ENCODE measurements at places on chromosomes 2 and 18. TPM values are rescaled to one million over a fixed set of nuclear protein-coding genes. Genes with fewer than 3 reads are reported as not detected.

The CDH7 gene
- polyA plus RNA-seq, result not detected

The MGAT5 gene
- 20.6 TPM for polyA plus RNA-seq

The CTAGE1 gene
- 0.03 TPM for polyA plus RNA-seq

The COL4A4 gene
- polyA plus RNA-seq, result not detected

The DNAH6 gene
- polyA plus RNA-seq, result 0.03 TPM

The CXCR1 gene
- polyA plus RNA-seq, result not detected

The LAMA1 gene
- polyA plus RNA-seq, result 0.11 TPM

The DES gene
- polyA plus RNA-seq, result 0.21 TPM

DNA sequence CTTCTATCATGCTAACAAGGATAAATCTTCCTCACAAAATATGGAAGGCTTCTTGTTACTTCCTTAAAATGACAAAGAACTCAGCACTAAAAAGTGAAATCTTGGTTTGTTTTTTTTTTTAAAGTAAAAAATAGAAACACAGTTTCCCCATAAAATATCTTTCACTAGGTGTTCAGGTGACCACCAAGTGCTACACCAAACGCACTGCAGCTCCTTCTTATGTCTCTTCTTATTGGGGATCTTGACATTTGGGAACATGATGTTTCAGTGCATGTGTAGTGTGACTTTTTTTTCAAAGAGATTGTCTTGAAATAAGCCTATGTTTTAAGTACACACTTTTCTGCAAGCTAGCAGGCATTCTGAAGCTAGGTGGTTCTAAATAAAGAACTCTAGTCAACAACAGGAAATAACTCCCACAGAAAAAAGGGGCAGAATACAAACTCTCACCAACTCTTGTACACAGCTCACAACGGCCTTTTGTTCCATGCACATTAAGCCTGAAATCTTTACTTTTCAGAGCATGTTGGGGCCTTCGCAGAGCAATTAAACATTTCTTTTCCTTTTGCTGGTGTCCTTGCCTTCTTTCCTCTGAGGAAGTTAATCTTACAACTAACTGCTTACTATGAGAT is 13.2 kb upstream of the SERTAD2 start:
- no peak for DNase-seq

- no peak for DNase-seq
These were observed 54.7 kb downstream of the CD28 start for GRCh38 chr2:203761121-203761520.

DNA sequence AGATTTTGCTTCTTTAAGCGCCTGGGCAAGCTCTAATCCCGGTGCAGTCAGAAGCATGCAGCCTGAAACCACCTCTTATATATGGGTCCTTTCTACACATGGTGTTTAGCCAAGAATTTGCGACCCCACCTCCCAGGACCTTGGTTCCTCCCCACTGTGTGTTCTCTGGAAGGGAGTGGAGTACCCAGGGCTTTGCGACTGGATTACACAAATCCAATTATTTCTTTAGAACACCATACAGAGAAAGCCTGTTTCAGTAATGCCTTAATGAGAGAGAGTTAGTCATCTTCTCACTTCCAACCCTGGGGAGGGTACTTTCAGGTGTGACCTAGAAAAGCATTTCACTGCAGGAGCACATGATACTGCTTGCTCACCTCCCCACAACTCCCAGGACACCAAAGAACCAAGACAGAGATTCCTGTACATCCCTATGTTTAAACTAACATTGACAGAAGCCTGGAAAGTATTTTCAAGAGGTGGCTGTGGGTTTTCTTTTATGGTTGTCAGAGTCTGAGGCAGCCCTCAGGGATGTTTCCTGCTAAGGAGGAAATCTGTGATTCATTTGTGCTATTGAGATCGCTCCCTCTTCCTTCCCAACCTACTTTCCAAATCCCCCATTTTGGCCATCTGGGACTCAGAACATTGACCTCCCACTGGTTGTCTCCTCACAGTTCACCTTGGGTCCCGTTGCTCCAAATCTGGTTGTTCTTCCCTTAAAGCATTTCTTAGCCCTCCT is at the start of gene CAPN14:
Gene CAPN14 (minus strand): TSS at position 51 of the 736 bp plus-strand sequence. CDS start 12,068 bp downstream, outside the sequence.
- DNase-seq, result no peak

- DNase-seq, result no peak
These were observed 47.8 kb upstream of the LOXHD1 start for GRCh38 chr18:46704816-46705215.

DNA sequence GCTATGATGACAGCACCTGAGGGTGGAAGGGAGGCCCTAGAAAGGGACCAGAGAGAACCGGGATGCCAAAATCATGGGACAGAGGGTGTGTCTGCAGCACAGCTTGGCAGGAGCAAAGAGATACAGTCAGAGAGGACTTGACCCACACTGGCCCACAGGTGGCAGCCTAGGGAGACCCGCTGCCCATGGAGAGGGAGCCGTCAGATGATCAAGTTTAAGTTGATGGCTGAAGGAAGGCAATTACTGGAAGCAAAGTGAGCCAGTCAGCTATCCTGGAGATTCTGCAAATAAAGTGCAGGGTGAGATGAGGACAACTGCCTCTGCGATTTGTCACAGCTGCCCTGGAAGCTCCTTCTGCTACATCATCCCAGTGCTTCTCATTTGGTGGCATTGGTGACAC is 74.0 kb downstream of the CMPK2 start:
- no peak for DNase-seq

GRCh38 chr2:131641414-131642206 is 113.9 kb downstream of the CCDC74A start:
- DNase-seq, result no peak

GRCh38 chr2:233005096-233005495 is 8.0 kb downstream of the NGEF start:
- no peak for DNase-seq

- no peak for DNase-seq
These were observed 32.1 kb downstream of the TRAK2 start for GRCh38 chr2:201419057-201419635.

- DNase-seq, result no peak
These were observed 105.7 kb upstream of the GPC1 start for GRCh38 chr2:240329778-240330177.

GRCh38 chr2:211986313-211986712 is 552.3 kb downstream of the ERBB4 start:
- DNase-seq, result no peak

DNA sequence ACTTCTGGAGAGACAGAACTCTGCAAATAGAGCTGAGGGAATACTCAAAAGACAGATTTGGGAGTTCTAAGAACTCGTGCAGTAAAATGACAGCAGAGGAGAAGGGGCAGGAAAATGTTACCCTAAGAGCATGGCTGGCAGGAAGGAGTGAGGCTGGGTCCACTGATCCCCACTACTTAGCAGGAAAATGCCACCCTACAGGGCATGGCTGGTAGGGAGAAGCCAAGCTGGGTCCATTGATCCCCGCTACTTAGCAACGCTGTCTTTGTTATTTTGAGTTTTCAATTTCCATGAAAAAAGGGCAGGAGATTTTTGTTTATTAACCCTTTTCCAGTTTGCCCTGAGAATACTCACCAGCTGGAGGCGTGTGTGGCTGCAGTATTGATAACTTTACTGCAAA is 100.3 kb upstream of the TMEM200C start:
- no peak for DNase-seq

- no peak for DNase-seq
These were observed 94.8 kb upstream of the OTOS start for GRCh38 chr2:240235149-240235803.

DNA sequence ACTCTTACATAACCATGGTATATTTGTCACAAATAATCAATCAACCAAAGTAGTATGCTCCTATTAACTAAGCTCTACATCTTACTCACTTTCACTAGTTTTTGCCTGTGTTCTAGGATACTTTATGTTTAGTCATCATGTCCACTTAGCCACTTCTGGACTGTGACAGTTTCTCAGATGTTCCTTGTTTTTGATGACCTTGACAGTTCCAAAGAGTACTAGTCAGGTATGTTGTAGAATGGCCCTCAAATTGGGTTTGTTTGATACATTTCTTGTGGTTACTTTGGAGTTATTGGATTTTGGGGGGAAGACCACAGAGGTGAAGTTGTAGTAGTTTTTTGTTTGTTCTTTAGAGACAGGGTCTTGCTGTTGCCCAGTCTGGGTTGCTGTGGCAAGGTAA is 35.5 kb downstream of the BUB1 start:
- DNase-seq, result no peak

DNA sequence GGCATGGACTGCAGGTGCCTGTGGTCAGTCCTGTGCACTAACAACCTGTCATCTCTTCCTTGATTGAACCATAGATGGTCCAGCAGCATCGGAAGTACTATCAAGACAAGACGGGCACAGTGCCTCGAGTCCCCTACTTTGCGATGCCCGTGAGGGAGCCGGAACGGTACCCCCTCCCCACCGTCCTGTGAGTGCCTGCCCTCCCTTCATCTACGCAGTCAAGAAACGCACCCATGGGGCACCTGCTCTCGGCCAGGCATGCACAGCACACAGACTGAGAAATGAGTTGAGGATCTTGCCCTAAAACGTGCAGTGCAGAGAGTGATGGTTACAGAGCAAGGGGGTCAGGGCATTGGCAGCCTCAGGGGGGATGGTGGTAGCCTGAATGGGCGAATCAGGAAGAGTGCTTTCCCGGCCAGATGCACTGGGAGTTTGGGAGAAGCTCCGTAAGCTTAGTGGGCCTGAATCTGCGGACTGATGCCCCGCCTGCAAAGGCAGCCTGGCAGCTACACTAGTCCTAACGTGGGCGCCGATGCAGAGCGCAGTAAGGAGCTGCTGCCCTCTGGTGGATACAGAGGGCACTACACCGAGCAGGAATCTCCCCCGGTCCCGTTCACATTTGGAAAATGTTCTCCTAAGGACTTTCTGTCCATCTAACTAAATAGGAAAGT is 63.6 kb downstream of the CIB4 start:
- peak; percentile 94 for DNase-seq

GRCh38 chr18:1665079-1665478 is 760.4 kb downstream of the ADCYAP1 start:
- no peak for DNase-seq

- DNase-seq, result no peak
These were observed 14.6 kb upstream of the ALPP start for GRCh38 chr2:232363784-232364615.

DNA sequence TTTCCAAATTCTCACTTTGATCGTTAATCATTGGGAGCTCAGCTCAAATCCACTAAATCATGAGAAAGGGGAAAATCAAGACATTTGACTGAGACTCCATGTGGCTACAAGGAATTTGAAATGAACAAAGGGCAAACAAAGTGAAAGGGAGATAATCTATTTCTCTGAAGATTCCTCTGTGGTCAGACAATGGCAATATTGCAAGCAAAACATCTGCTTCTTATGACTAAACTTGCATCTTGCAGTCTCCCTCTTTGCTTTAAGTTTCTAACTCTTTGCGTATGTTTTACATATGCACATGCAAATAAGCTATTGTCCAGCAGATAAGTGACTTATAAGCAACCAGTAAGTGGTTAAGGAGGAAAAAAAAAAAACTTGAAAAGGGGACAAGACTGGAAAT is 299.1 kb upstream of the NXPH2 start:
- no peak for DNase-seq

GRCh38 chr2:217086038-217086522 is 226.2 kb upstream of the TNP1 start:
- DNase-seq, result no peak

DNA sequence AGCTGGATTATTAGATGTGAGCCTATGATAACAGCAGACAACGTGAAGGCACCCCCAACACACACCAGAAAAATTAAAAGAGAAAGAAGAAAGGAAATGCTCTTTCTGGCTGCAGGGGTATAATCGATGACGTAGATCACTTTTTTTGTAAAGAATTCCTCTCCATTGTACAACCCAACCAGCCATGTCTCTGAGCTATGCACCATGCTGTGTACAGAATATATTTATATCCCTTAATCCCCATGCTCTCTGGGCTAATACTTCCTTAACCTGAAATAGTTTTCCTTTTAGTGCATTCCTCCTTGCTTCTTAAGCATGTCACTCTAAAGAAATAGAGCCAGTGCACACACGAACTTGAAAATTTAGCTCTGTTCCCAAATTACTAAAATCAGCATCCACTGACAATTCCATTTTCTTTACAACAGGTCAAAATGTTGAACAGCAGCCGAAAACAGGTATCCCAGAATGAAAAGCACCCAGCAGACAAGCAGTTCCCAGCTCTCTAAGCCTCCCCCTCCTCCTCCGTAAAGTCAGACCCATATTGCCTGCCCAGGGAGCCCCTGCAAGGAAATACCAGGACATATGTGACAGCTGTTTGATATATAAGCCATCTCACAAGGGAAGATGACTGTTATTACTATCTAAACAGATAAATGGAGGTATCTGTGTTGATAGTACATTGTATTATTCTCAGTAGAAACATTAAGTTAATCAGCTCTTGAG is 247.4 kb upstream of the RAB6C start:
- DNase-seq, result no peak

DNA sequence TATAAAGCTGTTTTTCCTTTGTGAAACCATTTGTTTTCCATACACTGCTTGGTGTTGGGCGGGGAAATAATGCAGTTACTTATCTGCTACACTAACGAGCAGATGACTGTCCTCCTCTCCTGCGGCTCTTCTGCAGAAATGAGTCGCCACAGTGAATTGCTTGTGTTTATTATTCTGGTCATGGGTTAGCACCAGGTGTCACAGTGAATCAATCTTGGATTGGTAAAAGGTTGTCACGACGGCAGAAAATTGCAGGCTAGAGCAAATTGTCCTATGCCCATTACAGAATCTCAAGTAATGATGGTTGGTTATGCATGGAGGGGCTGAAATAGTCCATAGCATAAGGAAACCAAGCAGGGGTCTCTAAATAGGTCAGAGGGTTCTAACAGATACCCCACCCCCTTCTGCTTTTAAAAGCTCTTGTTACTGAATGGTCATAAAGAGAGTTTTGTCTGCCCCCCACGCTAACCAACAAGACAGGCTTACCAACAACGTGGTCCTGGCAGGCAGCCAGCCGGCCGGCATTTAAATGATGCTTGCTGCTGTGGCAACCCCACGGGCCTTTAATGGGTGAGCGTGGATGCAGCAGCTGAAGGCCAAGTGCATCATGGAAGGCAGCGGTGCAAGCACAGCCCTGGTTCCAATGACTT is 29.5 kb downstream of the RAB31 start:
- DNase-seq, result peak; percentile 58

DNA sequence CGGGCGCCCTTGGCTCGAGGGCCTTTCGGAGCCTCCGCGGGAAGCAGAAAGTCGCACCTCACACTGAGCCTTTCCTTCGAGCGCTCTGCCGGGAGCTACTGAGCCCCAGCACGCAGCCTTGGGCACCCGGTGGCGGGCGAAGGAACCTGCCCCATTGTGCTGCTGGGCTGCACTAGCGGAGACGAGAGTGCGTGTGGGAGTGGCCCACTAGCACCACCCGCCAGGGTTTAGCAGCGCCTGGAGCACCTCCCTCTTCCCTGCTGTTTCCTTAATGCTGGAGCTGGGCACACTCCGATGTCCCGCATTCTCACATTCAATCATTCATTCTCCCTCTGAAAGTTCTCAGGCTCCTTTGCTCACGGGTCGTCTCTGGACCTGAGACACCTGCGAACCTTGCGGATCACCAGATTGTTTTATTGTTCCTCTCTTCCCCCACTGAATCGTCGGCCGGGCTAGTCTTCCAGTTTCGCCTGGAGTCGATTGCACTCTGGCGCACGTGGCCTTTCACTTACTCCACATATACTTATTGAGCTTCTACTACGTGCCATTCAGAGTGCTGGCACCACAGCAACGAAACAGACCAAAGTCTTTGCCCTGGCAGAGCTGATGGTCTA is 8.5 kb upstream of the PAX3 start:
- DNase-seq, result no peak
